IPS DF 19.7 (cell line): ENCODE measurements at places on chromosomes 2 and 18.

GRCh38 chr2:237096201-237096600, 10.5 kb downstream of the COPS8 start:
- DNase-seq, result no peak

DNA sequence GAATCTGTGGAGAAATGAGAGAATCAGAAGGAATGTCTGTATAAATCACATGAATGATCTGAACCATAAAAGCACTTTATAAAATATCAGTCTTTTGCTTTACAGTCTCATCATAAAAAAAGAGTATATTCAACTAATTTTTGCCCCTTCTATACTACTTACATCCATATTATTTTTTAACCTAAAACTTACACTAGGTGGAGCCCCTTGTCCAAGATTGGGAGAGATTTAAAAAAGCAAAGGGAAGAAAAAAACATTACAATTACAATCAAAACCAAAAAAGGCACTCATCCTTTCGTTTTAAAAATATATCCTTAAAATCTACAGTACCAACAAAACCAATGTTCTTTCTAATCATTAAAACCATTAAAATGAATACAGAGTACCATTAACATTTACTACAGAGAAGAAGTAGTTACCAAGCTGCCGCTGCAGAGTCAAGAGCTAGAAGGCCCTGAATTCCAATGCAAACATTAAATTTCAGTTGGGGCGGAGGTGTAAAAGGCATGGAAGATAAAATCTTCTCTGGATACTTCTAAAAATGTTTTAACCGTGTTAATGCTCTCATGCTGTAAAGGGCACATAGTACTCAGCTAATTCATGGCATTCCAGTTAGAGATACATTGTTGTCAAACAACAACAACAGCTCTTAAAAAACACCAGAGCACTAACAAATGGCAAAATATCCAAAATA, 56.7 kb upstream of the EPB41L3 start:
- DNase-seq, result no peak

- DNase-seq, result no peak
Measured at GRCh38 chr2:8684540-8684877, 2.7 kb downstream of the ID2 start.

GRCh38 chr18:56709463-56709862, 58.3 kb downstream of the WDR7 start:
- peak; percentile 17 for DNase-seq

DNA sequence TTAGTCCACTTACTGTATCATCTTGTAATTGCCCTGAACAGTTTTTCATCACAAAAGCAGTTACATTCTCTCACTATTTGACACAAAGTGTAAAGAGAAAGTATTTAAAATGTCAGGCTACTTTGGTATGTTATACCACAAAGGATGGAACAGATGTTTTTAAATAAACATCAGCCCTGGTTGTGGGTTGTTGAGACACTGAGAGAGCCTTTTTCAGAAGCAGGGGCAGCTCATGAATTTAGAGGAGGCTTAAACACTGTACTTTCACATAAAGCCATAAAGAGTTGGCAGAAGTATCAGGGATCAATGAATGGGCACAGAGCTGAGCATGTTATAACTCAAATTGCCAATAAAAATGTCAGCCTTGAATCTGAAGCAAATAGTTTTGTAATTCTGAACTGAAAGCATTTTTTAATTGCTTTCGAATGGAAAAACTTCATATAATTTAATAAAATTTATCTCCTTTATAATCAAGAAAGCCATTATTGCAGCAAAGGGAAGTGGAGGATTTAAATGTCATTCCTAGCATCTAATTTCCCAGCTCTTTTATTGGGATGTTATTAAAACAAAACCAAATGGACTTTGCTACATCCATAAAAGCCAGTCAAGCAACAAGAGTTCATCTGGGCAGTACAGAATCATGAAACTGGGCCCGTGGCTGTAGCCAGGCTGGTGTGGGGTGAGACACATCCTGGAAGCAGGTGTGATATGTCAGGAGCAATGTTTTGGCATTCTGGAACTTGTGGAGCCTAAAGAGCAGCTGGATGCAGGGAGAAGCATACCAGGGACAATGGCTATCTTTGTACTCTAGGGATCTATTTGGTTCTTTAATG, 95.1 kb upstream of the NT5C1B start:
- DNase-seq, result no peak

GRCh38 chr2:68438455-68439303, 28.4 kb downstream of the FBXO48 start:
- no peak for DNase-seq

GRCh38 chr18:54717673-54718407, 110.4 kb upstream of the RAB27B start:
- DNase-seq, result peak; percentile 12

DNA sequence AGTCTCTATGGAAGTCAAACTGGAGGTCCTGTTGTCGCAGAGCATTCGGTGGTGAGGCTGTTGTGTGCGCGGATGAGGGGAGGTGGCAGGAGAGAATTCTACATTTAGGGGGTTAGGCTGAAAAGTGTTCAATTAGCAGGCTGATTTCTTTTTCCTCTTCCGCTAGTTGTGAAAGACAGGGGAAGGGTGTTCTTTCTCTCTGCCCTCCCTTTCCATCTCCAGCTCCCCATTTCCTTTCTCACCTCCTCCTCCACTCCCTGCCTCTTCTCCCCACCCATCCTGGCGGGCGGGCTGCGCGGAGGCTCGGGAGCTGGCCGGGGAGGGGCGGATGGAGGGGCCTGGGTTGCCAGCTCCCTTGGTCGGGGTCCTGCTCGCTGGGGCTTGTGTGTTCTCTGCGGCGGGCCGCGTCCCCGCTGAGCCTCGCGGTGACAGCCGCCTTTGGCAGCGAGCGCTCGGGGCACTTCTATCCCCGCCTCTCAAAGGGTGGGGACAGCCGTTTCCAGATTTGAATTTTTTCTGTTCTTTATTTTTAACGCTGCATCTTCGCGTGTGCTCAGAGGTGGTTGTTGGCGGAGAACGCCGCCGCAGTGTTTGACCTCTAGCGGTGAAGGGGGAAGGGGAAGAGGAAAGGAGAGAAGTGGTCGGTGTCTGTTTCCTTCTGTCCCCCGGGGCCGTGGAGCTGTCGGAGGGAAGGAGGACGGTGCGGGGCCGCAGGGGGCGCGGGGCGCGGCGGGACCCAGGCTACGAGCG, 3.6 kb downstream of the SOX11 start:
- no peak for DNase-seq

- DNase-seq, result no peak
Measured at GRCh38 chr2:236541008-236541562, 28.5 kb upstream of the ACKR3 start.

DNA sequence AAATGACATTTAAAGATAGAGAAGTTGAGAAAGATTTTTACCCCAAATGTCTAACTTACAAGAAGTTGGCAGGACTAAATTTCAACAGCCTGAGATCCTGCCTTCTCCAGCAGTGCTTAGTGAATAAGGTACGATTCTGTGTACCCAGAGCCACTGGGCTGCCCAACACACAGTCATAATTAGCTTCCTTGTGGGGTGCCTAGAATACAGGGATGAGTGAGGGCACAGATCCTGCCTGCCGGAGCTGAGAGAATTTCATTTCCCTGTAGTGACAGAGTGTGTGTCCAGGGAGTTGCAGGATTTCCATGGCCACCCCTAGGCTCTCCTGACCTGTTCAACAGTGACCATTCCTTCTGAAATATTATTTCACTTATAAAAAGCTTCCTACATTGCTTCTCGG, 27.0 kb downstream of the GREB1 start:
- DNase-seq, result no peak
